Esophagus muscularis mucosa (tissue), 4 donors: ENCODE measurements at places on chromosomes 12 and 14. TPM values are rescaled to one million over a fixed set of nuclear protein-coding genes. Genes with fewer than 3 reads are reported as not detected.

KLRD1 gene
- total RNA-seq, result 0.63 TPM

- no peak for DNase-seq
Measured at GRCh38 chr12:20950248-20950647, 139.7 kb downstream of the SLCO1B3 start.

- no peak for DNase-seq
Measured at GRCh38 chr12:24752763-24753462, 196.0 kb downstream of the BCAT1 start.

GRCh38 chr12:5587711-5588121 is 155.8 kb downstream of the NTF3 start:
- no peak for DNase-seq

- DNase-seq, result no peak
Measured at GRCh38 chr14:64217834-64218233, 76.3 kb downstream of the ESR2 start.

GRCh38 chr12:48572326-48572725 is 2.5 kb upstream of the LALBA start:
- DNase-seq, result peak; percentile 21

DNA sequence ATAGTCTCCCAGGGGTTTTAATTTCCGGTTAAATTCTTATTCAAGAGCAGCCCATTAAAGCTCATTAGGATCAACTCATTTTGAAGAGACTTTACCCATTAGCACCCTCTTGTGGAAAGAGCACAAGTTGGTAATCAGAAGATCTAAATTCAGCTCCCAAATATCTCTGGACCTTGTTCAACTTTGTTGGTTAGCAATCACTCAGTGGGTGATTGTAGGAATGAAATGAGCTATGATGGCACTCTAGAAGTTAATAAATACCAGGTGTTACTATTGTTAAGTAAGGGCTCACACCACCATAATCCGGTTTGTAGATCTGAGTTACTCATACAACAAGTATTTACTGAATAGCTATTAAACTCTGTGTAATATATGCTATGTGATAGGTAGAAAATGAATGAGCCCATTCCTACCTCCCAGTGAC is 42.9 kb downstream of the TRIP11 start:
- no peak for DNase-seq

- DNase-seq, result no peak
Measured at GRCh38 chr12:95877622-95878021, 18.9 kb downstream of the SNRPF start.

- no peak for DNase-seq
Measured at GRCh38 chr12:111426344-111427185, 20.8 kb downstream of the SH2B3 start.

DNA sequence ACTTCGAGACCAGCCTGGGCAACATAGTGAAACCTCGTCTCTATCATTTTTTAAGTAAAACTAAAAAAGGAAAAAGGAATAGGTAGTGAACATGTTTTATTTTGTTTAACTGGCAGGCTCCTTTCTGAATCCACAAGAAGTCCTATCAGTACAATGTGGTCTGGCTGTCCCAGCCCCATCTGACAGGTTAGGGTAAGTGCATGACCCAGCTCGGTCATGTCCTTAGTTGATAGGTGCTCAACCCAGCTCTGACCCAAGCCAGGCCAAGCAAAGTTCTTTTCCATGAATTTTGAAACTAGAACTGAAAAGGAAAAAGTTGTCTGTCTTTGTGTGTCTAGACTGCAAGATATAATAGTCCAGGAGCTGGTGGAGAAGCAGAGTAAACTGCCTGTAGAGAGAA is 4.7 kb upstream of the NRDE2 start:
- no peak for DNase-seq

DNA sequence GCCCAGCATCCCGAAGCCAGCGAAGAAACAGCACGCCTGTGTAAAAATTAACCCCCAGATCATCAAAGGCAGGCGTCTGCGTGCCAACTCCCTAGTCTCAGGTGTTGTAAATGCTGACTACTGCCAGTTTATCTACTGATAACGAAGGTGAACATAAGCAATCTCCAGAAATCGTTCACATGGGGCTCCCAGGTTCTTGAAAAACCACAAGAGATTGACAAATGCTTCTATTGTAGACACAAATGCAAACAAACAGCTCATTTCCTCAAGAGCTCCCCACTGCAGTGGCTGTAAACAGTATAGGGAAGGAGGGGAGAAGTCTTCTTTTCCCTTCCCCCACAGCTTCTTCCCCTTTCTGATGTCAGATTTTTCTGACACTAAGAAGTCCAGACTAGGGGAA is 5.3 kb upstream of the PLEKHG3 start:
- no peak for DNase-seq

DNA sequence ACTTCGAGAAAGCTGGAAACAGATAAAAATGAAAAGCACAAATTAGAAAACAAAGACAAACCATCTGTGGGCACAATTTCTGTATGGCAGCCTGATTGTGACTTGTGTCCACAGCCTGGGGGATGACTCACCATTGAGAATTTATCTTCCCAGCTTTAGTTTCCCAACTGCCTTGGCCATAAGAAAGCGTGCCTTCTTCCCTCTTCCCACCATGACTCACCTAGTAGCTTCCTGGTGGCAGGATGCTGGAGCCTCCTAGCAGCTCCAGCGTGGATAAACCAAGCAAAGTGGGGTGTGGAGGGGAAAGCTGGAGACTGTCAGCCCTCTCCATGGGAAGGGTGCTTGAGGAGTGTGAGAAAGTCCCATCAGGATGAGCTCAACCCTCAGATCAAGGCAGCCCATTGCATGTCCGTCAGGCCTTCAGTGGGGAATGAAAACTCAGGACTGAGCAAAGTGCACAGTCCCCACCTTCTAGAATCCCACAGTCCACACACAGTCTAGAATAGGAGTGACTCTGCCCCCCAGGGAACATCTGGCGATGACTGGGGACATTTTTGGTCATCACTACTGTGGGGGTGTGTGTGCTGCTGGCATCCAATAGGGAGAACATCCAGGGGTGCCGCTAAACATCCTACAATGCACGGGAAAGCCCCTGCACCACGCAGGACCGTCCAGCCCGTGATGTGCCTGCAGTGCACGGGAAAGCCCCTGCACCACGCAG is 22.4 kb upstream of the SERPINA6 start:
- DNase-seq, result peak; percentile 57
